ENCODE measurements at places on chromosomes 16 and 17. TPM values are rescaled to one million over a fixed set of nuclear protein-coding genes. Genes with fewer than 3 reads are reported as not detected.

TNFSF13 gene
- total RNA-seq = 0.11 TPM

ORAI3 gene
- total RNA-seq = 60.0 TPM

WIPI1 gene
- total RNA-seq = 102 TPM

DNA sequence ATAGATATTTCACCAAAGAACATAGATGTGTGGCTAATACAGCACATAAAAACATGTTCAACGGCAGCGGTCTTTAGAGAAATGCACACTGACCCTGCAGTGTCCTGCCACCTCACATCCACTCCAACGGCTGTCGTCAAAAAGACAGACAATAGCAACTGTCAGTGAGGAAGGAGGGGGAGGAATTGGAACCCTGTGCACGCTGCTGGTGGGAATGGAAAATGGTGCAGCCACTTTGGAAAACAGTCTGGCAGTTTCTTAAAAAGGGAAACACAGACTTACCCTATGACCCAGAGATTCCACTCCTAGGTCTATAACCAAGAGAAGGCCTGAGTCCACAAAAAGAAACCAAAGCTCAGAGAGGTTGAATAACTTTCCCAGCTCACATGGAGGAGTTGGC lies 7.7 kb downstream of the CEP295NL start:
- DNase-seq = peak; percentile 95

- DNase-seq = no peak
Measured at GRCh38 chr17:50692448-50693035, 15.2 kb downstream of the ANKRD40 start.

- DNase-seq = peak; percentile 19
Measured at GRCh38 chr16:27847030-27847550, 216.4 kb downstream of the GSG1L start.

- DNase-seq = no peak
Measured at GRCh38 chr17:73747221-73748002, 103.2 kb upstream of the SDK2 start.

DNA sequence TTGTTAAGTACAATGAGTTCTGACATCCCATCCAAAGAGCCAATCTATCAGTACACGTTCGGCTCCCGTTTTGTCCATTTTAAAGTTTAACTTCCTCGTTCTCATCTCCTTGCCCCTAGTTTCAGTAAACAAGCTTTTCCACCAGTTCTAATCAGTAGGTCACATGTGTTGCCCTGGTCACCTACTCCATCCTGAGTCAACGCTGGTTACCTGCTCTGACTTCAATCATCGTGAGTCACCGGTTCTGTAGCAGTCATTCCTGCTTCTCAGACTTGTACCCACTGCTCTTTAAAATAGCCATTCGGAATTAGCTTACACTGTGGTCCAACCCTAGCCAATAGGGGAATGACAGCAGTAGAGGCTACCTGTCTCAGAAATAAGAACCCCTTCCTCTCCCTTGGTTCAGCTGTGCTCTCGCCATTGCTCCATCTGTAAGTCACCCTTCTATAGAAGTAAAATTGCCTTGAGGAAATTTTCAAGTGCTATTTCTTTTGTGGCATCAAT lies 191.0 kb downstream of the CPPED1 start:
- no peak for DNase-seq

GRCh38 chr16:8572919-8573724 lies 17.2 kb downstream of the TMEM114 start:
- DNase-seq = peak; percentile 33

DNA sequence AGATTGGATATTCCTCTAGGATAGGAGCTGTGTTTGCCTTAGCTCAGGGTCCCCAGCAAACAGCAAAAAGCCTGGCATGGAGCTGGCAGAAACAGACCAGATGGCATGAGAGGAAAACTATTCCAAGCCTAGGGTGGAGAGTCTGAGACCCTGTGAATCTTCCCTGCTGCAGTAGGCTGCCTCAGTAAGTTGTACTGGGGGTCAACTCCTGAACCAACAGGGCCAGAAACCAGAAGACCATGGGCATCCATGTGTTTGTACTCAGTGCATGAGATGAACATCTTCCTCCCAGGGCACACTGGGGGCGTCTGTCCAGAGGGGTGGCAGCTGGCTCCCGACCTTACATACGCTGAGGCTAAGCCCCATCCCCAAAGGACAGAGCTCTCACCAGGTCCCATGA lies 214.4 kb downstream of the C16orf78 start:
- DNase-seq = no peak

DNA sequence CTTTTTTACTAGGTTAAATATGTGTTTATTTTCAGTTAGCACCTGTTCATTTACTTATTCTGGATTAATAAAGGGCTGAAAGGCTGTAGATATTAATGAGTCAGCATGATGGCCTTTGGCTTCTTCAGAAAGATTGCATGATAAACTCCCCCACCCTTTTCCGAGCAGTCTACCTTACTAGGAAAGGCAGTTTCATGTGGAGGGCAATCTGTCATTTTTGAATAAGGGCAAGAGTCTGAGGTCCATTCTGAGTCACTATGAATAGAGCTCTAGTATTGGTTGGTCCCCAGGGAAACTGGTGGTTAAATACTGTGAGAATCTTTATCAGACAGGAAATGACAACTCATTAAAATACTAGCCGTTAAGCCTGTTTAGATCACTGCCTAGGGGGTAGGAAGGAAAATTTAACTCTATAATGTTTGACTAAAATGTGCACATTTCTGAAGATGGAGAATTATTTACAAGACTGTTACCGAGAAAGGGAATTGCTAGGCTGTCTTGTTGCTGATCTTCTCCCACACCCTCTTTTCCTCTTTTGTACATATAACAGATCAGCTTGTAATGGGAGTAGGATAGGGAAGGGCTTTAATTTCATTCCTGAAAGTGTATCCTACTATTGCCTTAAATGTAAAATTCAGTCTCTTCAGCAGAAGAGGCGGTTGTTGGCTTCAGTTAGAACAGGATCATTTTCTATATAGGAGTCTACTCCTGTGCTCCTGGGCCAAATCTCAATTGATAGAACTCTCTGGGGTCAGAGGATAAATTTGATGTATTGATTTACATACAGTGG lies 63.3 kb downstream of the TUBD1 start:
- peak; percentile 95 for DNase-seq

PDILT gene
- not detected for total RNA-seq

GRCh38 chr17:51006601-51007000 lies 114.1 kb downstream of the SPAG9 start:
- DNase-seq = peak; percentile 23

GRCh38 chr16:19210280-19210924 lies 42.4 kb downstream of the SYT17 start:
- DNase-seq = no peak

- no peak for DNase-seq
Measured at GRCh38 chr17:74527081-74527480, 4.2 kb downstream of the CD300LB start.

DNA sequence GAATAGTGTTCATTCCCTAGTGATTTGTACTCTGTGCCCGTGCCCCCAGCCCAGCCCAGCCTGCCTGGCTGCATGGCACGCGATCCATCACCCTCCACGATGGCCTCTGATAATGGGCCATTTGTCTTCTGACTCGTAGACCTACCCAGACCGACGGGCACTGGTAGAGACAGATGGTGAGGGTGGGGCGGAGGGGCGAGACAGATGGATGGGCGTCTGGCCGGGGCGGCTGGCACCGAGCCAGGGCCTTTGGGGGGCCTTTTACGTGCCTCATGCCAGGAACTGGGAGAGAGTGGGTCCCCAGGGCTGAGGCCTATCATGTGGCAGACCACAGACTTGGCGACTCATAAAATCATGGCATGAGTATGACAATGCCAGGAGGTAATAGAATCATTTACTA lies 25.4 kb downstream of the CRHR1 start:
- DNase-seq = peak; percentile 83

GRCh38 chr16:85561248-85562092 lies 51.7 kb upstream of the GSE1 start:
- DNase-seq = no peak

- no peak for DNase-seq
Measured at GRCh38 chr17:30315106-30315505, 18.8 kb downstream of the TMIGD1 start.

HSPB9 gene
- not detected for total RNA-seq

DNA sequence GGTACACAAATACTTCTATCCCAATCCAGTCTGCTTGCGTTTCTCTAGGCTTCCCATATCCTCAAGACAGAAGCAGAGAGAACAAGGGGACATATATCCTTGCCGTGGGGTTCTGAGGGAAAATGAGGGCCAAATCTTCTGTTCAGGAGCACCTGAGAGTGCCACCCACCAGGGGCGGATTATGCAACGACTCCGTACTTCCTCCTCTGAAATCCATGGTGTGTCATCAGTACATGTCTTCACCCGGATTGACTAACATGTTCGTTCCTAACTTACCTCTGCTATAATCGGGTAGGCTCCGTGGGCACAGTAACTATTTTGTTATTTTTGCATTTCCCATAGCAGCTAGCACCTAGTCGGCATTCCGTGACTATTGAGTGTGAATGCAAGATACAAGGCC lies 7.8 kb upstream of the ZNF200 start:
- DNase-seq = no peak

- peak; percentile 40 for DNase-seq
Measured at GRCh38 chr16:67942200-67942509, 1.8 kb downstream of the LCAT start.

- peak; percentile 94 for DNase-seq
Measured at GRCh38 chr16:30947859-30948666, 805 bp upstream of the ORAI3 start.

PRAC2 gene
- not detected for total RNA-seq

- no peak for DNase-seq
Measured at GRCh38 chr17:71229070-71229469, 891.8 kb upstream of the SOX9 start.

GRCh38 chr16:84630446-84631152 lies 12.7 kb upstream of the COTL1 start:
- no peak for DNase-seq

GRCh38 chr16:546909-547770 lies 13.1 kb upstream of the PRR35 start:
- DNase-seq = no peak

DNA sequence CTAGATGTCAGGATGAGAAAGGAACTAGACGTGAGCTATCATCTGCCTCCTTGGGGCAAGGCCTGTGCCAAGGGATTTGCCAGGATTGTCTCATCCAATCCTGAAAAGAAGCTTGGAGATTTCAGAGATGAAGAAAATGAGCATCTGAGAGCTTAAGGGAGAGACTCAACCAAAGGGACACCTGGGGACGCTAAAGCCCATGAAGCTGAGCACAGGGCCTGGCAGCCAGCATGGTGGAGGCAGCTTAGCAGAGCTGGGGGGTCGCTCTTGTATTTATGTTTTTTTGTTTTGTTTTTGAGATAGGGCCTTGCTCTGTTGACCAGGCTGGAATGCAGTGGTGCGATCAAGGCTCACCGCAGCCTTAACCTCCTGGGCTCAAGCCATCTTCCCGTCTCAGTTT lies 18.4 kb upstream of the GLIS2 start:
- DNase-seq = no peak

CCL16 gene
- total RNA-seq = not detected

- DNase-seq = no peak
Measured at GRCh38 chr16:70255574-70255973, 3.8 kb upstream of the EXOSC6 start.

DNA sequence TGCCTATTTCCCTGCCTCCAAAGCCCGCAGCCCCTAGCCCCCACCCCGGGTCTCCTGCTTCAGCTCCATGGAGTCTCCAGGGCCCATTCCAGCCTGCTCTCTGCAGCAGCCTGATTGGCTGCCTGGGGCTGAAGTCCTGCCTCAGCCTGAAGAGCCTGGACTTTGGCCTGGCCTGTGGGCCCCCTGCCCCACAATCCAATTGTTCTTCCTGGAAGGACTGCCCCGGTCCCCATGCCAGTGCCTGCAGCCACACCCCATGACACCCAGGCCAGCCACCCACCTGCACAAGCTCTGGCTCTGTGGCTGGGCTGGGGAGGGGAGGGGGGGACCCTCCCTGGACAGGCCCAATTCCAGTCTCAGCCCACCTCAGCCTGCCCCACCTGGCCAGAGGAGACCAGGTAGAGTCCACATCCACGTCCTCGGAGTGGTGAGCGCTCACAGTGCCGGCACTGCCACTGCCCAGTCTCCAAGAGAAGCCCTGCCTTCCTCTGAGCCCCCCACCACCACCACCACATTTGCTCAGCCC lies 12.3 kb downstream of the ENPP7 start:
- no peak for DNase-seq

DNA sequence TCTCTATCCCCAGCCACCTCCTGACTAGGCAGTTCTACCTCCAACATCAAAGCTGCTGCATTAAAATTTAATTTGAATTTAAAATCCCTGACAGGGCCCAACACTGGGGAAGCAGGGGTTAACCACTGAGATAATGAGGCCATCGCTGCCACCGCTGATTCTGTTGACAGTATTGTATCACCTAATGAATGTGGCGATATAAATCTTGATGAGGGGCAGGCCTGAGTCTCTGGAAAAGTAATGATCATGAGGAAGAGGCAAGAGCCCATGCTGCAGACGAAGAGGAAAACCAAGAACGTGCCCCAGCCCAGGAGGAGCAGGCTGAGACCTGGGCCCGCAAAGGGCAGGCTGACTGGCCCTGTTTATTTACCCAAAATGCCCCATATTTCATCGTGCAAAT lies 251.4 kb upstream of the ZFHX3 start:
- no peak for DNase-seq

DNA sequence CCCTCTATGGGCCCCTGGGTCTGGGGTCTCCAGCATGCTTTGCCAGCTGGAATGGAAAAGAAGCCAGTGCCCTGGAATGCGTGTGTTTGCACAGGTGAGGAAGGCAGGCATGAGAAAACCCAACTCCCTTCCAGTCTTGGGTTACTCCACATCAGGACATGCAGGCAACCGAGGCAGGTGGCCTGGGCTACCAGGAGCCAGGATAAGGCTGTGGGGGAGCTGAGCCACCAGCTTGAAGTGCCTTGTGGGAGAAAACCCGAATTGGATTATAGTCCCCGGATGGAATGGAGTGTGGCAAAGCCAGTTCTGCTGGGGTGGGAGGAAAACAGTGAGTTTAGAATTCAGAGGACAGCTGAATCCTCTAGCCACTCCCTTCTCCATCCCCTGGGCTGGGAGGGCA lies 7.2 kb downstream of the SRCIN1 start:
- DNase-seq = peak; percentile 65

GRCh38 chr17:56521414-56522141 lies 71.9 kb upstream of the NOG start:
- peak; percentile 25 for DNase-seq

DNA sequence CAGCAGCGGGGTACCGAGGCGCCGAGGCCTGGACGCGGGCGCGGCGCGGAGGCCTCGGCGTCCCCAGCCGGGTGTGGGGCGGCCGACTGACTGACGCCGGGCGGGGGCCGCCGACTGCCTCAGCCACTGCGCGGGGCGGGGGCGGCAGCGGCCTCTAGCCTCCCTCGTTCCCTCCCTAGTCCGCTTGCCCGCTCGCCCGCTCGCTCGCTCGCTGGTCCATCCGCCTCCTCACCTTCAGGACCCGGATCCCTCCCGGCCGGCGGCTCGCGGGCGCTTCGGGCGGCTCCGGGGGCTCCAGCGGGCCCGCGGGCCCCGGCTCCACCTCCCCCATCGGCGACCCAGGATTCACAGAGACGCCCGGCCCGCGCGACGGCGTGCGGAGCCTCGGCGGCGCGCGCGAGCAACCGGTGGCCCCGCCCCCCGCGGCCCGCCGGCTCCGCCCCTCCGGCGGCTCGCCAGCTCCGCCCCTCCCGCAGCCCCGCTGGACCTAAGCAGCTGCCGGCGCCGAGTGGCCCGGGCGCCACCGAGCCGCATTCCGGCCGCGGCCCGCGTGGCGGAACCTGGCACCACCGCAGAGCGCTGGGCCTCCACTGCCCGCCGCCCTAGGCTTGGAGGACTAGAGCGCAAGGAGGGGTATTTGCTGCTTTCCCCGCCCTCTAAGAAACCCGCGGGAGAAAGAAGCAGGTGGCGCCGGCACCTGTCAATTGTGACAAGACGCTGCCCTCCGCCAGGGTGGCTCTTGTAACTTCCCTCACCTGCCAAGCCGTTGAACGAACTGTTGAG lies 773 bp downstream of the PHLPP2 start:
- DNase-seq = peak; percentile 77

NAA60 gene
- 22.2 TPM for total RNA-seq
